Uterus (tissue), 4 donors: ENCODE measurements at places on chromosomes 11 and 22. TPM values are rescaled to one million over a fixed set of nuclear protein-coding genes. Genes with fewer than 3 reads are reported as not detected.

The SH3BP1 gene
- 12.0 TPM for total RNA-seq

The FOLR1 gene
- total RNA-seq, result 22.0 TPM

The CNTF gene
- total RNA-seq, result 1.1 TPM

The OLFML1 gene
- total RNA-seq, result 19.0 TPM

The RPLP2 gene
- total RNA-seq, result 654 TPM

The MMP8 gene
- not detected for total RNA-seq

The DDX6 gene
- total RNA-seq, result 160 TPM

The ACAD8 gene
- 16.5 TPM for total RNA-seq

The USP35 gene
- total RNA-seq, result 25.3 TPM

- DNase-seq, result no peak
Measured at GRCh38 chr22:40955571-40955970, 4.4 kb downstream of the RBX1 start.

- no peak for DNase-seq
Measured at GRCh38 chr11:24636291-24636629, 139.4 kb downstream of the LUZP2 start.

- no peak for DNase-seq
Measured at GRCh38 chr11:820655-821511, 2.2 kb downstream of the PNPLA2 start.

DNA sequence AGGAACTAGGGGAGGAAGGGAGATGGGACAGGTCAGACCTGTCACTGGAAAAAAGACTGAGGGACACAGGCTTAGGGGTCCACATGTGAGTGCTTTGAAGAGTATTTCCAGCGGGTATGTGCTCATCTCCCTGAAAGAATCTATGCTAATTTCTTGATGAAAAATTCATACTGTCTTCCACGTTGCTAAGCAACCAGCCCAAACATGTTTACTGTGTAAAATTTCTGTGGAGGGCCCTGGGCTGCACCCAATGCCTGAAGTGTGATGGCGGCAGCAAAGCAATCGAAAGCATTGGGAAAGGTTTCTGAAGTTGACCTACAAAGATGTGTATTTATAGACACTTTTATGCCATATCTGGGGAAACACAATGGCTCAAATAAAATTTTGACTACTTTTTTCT lies 7.4 kb downstream of the SYT13 start:
- DNase-seq, result no peak

GRCh38 chr11:122334546-122335339 lies 218.7 kb upstream of the BLID start:
- no peak for DNase-seq

DNA sequence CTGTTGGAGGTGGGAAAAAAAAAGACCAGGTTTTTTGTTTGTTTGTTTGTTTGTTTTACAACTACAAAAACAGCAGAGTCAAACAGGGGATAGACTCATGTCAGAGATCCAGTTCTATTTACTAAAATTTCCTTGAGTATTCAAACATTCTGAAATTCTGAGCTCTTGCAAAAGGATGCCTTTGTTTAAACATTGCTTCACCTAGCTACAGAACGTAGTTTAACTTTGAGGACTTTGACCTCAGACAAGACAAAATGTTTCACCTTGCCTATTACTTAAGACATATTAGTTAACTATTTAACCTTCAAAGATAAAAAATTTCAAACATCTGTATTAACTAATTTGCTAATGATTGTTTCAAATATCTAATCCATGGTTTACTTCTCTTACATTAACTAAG lies 36.1 kb upstream of the GLYATL2 start:
- DNase-seq, result no peak

DNA sequence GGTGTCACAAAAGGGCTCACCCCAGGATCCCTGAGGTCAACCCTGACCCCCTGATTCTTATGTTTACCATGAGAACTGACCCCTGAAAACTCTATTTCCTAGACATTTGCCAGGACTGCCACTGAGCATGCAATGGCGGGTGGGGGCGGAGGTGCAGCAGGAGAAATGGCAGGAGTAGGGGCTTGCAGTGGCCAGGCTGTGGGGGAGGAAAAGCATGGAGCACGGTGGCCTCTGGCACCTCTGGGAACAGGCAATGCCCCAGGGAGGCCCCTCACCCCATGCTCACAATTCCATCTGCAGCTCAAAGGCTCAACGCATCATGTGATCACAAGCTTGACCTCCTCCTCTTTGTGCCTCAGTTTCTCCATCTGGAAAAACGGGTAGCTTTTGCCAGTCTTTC lies 46.5 kb upstream of the FGF3 start:
- no peak for DNase-seq

DNA sequence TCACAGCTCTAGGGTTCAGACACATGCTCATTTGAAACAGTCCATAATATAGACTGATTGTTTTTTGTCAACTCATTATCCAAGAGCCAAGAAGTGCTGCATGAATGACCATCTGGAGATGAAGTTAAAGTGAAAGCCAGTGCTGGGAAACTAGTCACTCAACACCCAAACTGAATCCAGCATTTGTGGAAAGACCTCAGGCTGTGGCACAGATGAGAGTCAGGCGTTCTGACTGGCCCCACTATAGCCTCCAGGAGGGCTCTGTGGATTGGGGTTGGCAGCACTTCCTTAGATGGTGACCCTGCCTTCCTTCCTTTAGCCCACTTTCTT lies 2.1 kb downstream of the FEZ1 start:
- DNase-seq, result no peak

GRCh38 chr11:61065955-61066638 lies 36.2 kb upstream of the CD5 start:
- no peak for DNase-seq

- no peak for DNase-seq
Measured at GRCh38 chr11:92865352-92865751, 104.1 kb upstream of the MTNR1B start.
